Fibroblast of skin of left quadriceps (primary cell): ENCODE measurements at places on chromosomes 6 and 20.

GRCh38 chr6:164087211-164087610 is 672.7 kb downstream of the QKI start:
- DNase-seq = no peak

DNA sequence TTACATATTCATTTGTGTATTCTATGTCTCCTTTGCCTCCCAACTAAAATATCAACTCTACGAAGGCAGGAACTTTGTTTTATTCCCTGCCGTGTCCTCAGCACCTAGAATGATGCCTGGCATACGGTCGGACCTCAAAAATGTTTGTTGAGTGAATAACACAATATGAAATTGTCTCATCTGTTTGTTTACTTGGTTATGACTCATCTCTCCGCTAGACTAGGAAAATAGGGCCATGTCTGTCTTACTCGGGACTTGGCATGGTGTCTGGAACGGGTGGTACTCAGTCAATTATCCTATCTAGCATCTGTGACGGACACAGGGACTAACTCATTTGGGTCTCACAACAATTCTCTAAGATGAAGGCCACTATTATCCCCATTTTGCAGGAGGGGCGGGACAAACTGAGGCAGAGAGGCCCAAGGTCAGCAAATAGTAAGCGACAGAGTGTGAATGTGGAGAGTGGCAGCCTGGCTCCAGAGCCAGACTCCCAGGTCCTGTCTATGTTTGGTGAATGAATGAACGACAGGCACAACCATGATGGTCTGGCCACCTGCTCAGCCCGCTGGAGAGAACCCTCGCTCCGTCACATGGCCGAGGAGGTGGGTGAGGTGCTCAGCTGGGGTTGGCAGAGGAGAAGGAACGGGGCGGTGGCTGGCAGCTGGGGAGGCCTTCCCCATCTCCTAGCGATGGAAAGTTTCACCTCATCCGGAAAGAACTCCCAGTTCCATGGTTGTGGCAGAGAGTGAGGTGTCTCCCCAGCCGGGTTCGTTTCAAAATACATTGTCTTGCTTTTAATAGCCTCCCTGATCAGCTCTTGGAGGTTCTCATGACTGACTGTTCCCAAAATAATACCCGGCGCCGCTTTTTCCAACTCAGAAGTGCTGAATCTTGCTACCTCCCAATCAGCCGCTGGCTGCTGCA is 27.6 kb upstream of the NFATC2 start:
- DNase-seq = no peak

DNA sequence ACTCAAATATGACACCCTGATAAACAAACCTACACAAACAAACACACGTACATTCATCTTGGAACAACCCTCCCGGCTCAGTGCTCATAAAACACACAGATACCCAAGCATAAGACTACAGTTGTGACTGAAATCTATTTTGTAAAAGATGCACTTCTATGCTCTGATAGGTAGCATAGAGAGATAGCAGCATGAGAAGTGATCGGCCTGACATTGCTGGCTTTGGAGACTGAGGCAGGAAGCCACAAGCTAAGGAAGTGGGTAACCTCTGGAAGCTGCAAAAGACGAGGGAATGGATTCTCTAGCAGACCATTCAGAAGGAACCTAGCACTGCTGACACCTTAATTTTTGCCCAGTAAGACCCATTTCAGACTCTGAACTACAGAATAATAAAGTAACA is 1.6 kb upstream of the RNF39 start:
- DNase-seq = no peak

DNA sequence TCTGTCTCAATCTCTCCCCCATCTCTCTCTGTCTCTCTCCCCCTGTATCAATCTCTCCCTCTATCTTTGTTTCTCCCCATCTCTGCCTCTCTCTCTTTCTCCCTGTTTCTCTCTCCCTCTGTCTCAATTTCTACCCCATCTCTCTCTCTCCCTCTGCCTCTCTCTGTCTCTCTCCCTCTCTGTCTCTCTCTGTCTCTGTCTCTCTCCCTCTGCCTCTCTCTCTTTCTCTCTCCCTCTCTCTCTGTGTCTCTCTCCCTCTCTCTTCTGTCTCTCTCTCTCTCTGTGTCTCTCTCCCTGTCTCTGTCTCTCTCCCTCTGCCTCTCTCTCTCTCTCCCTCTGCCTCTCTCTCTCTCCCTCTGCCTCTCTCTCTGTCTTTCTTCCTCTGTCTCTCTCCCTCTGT is 62.6 kb downstream of the DACT2 start:
- DNase-seq = no peak

DNA sequence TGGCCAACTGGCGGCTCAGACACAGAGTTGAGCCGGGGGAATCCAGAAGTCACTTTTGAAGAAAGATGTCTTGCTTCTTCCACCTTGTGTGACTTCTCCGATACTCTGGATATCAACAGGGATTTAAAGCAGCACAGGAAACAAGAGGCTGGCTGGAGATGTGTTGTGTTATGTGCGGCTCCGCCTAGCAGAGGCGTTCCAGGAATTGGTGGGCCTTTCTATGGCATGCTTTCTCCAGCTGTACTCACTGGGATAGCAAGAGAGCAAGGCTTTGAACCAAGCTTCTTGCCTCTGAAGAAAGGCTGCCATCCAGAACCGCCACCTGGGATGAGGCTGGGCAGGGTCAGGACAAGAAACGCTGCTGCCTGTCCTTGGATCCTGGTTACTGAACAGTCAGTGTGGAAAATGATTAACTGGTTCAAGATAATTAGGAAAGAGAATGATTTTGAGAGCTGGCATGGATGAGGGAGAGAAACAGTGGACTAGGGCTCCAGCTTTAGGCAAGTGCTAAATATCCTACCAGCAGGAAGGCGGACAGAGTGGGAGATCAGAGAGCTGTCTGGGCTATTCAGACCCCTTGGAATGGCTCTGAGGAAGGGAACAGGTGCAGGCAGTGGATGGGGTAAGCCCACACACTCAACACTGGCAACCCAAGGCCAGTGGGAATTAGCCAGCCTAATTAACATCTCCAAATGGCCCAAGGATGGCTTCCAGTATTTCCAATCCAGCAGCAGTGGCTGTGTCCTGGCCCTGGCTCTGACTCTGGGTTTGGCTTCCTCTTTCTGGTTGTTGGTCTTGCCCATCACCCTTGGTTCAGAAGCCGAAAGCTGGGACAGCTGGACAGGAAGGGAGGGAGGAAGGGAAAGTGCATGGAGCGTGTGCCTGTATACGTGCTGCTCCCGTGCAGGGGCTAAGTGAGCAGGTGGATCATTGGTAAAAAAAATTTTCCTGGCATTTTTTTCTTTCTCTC is 31.9 kb downstream of the INSM1 start:
- no peak for DNase-seq

- no peak for DNase-seq
These were observed 37.0 kb downstream of the RNF217 start for GRCh38 chr6:124999105-124999764.

GRCh38 chr6:170279426-170279825 is 11.5 kb downstream of the DLL1 start:
- DNase-seq = no peak

DNA sequence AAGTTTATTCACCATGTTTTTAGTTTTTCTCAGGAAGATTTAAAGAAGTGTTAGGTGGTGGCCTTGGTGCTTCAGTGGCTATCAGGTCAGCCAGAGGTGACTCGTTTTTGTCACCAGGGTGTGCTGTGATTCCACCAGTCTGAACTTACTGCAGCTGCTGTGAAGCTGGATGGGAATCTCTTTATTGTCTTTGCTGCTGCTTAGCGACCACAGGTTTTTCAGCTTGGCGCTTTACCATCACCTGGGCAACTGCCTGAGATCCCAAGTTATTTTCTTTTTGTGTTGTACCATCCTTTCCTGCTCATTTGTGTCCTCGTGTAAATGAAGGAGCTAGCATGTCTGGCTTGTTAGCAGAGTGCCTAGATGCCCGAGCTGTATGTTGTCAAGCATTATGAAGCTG is 146.9 kb downstream of the MACROD2 start:
- DNase-seq = no peak

- DNase-seq = no peak
These were observed 19.5 kb upstream of the FAM8A1 start for GRCh38 chr6:17580518-17581048.

- DNase-seq = no peak
These were observed 41.8 kb upstream of the BACH2 start for GRCh38 chr6:90338409-90338808.

- no peak for DNase-seq
These were observed 113.5 kb upstream of the HDAC2 start for GRCh38 chr6:114084327-114084890.

DNA sequence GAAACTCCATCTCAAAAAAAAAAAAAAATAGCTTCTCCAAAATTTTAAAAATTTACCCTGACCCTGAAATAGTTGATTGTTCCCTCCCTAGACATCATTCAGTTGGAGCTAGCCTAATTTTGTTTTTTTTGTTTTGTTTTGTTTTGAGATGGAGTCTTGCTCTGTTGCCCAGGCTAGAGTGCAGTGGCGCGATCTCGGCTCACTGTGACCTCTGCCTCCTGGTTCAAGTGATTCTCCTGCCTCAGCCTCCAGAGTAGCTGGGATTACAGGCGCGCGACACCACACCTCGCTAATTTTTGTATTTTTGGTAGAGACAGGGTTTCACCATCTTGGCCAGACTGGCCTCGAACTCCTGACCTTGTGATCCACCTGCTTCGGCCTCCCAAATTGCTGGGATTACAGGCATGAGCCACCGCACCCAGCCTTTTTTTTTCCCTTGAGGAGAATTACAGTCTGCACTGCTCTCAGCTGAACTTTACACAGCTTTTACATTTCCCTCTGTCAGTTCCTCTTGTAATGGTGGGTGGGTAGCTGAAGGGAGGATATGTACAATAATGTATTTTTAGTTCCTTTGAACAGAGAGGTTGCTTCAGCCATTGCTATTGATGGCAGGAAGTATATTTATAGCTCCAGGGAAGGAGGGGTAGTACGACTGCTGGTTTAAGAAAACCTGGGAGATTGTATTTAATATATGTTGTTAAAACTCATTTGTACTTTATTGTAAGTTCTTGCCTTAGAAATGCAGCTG is 27.7 kb downstream of the PTPRA start:
- no peak for DNase-seq

DNA sequence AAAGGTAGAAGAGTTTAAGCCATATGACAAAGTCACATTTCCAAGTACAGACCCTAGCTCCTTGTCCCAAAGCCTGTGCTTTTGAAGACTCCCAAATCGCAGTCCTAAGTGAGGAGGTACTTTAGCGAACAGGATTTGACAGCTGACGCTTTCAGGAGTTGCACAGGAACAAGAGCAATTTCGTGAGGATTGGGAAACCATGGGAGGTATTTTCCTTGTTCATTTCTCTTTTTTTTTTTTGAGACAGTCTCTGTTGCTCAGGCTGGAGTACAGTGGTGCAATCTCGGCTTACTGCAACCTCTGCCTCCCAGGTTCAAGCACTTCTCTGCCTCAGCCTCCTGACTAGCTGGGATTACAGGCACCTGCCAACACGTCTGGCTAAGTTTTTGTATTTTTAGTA is 150.6 kb downstream of the MTHFD1L start:
- no peak for DNase-seq

- DNase-seq = no peak
These were observed 7.5 kb downstream of the ZFAND3 start for GRCh38 chr6:37826993-37827392.

DNA sequence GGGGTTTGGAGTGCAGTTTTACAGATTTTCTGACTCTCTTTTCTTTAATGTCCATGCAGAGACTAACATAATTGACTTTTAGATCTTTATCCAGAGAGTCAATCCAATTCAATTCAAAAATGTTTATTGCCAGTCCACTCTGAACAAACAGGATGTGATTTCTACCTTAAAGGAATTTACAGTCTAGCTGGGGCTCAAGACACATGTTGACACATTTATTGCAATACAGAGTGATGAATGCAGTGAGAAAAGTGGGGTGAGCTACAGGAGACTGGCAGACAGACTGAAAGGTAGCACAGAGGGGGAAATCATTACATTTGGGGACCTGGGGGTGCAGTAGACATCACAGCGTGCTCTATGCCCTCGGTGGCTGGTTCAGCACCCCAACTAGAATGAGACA is 193.9 kb downstream of the SLC24A3 start:
- no peak for DNase-seq

DNA sequence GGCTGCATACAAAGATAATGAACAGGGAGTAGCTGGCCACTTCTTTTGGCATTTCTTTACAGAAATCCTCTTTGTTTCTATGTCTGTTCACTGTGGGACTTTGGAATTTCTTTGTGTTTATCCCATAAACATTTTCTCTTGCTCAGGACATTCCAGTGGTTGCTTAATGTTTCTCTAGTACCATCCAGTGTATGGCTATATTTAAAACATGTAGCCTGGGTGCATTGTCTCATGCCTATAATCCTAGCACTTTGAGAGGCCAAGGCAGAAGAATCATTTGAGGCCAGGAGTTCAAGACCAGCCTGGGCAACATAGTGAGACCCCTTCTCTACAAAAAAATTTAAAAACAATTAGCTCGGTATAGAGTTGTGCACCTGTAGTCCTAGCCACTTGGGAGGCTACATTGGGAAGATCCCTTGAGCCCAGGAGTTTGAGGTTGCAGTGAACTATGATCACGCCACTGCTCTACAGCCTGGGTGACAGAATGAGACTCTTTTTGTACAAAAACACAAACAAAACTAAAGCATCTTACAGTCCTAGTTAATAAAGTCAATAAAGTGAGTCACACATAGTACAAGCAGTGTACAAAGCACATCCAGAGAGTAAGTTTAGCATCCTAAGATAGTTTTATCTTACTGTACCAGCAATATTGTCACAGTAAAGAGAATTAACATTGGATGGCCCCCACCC is 63.3 kb downstream of the ZFAND3 start:
- peak; percentile 73 for DNase-seq

DNA sequence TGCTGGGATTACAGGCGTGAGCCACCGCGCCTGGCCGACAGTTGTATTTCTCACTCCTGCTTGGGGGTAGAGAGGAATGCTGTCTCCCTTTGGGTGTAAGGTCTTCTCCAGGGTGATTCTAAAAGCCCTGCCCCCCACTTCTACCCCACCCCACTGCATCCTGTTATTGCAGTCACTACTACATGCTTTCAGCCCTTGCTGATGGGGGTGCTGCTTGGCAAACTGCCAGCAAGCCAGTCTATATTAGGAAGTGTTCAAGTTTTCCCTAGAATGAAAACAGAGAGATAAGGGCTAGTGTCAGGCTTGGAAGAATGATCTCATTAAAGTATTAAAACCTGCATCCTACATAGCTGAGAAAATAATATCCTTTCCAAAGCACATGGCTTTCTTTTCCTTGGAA is 31.3 kb downstream of the TTI1 start:
- no peak for DNase-seq

DNA sequence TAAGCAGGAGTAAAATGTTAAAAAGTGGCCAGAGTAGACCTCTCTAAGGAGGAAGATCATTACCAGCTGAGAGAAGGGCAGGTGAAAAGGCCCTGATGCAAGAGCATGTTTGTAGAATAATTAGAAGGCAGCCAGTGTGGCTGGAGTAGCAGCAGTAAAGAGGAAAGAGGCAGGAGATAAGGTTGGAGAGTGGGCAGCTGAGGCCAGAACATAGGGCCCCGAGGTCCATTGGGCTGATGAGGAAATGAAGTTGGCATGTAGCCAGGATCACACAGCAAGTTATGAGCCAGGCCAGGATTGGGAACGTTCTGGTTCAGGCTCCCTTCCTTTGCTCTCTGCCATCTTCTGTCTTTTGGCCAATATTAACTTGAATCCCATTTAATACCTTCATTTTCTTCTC is 51.6 kb downstream of the RALY start:
- no peak for DNase-seq

DNA sequence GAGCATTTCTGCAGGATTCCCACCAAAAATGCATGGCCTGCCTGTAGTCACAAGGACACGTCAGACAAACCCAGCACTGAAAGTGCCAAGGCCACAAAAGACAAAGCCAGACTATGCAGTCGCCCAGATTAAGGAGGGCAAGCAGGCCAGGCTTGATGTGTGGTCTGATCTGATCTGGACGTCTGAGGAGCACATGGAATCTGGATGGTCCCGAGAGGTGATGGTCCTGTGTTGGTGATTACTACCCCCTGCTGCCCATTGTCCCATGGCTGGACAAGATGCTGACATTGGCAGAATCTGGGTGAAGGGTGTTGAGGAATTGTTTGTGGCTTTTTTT is 17.1 kb downstream of the NPEPL1 start:
- no peak for DNase-seq
